ENCODE measurements at places on chromosomes 6 and 20.
A peak's percentile ranks its signal among the peaks of the same experiment; 100 is the strongest.

- DNase-seq: no peak
These were observed 174.2 kb upstream of the THBS2 start for GRCh38 chr6:169427856-169428255.

- no peak for DNase-seq
These were observed 713.4 kb downstream of the CD109 start for GRCh38 chr6:74409447-74409846.

DNA sequence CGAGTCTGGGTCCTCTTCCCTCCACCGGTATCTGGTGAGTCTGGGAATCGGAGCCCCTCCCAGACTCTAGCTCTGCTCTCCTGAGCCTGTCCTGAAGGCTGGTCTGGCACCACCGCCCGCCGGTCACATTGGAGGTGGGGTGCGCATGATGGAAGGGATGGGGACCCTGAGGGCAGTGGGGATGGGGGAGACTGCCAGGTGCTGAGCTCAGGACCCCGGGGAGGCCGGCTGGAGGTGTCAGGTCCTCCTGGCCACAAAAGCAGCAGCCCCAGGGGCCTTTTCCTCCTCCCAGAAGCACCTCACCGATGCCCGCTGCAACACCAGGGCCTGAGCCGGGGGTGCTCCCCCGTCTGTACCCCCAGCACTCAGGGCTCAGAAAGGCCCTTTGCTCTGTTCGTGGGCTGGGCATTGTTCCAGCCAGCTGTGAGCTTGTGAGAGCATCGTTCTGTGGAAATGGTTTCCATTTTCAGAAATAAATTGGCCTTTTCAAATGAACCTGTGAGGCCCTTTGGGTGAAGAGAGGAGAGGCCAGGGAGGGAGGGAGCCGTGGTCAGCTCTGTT, 2.5 kb upstream of the NPBWR2 start:
- no peak for DNase-seq

DNA sequence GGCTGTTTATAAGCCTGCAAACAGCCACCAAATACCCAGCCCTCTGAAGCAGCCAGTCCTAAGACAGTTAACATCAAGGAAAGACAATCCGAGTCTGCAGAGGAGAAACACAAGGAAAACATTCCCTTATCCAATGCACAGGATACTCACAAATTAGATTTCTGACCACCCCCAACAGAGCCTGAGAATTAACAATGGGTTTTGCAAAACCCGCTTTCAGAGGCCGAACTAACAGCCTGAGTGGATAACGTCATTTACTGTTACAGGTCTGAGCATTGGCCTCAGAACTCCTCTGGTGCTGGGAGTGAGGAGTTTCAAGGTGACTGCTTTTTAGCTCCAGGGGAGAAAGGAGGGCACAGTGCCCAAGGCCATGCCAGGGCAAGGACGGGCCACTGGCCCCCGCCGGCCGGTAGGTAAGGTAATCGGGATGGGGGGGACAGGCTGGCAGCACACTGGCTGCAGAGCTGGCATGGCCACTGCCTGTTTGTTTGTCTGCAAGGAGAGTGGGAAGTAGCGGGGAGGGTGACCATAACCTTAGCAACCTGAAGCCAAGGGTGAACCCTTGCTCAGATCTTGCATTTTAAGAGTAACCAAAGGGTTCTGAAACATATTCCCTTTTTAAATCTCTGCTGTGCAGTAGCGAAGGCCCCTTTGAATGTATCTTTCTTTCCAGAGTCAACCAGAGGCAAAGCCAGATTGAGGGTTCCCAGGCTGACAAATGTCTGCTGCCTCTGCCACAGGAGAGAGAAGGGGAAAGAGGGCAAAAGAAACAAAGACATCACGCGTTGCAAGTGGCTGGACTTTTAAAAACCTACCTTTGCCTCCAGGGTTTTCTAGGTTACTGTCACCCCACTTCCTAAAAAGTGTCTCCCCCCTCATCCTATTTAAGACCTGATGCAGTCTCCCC, 3.9 kb downstream of the ZMYND8 start:
- peak; percentile 26 for DNase-seq

DNA sequence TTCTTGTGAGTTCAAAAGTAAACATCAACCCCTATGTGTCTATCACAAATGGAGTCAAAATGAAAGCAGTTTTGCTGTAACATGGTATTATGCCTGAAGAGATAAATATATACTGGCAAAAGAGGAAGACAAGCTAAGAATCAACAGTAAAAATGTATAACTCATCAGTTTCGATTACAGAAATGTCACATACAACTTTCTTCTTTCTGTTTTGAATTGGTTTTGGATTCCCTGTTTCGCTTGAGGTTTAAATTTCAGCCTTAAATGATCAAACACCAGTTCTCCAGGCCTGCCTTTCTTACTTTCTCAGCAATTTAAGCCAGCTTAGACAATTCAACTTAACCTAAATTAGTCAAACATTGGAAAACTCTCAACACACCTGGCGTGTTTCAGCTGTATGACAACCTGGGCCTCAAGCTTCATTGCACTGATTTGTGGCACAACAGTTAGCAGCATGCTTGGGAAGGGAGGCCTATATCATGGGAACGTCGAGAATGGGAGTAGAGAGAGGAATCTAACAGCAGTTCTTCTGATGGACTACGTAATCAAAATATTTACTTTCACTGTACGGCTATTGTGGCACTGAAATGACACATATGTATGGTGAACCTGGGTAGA, 51.9 kb upstream of the MARCKS start:
- peak; percentile 32 for DNase-seq

DNA sequence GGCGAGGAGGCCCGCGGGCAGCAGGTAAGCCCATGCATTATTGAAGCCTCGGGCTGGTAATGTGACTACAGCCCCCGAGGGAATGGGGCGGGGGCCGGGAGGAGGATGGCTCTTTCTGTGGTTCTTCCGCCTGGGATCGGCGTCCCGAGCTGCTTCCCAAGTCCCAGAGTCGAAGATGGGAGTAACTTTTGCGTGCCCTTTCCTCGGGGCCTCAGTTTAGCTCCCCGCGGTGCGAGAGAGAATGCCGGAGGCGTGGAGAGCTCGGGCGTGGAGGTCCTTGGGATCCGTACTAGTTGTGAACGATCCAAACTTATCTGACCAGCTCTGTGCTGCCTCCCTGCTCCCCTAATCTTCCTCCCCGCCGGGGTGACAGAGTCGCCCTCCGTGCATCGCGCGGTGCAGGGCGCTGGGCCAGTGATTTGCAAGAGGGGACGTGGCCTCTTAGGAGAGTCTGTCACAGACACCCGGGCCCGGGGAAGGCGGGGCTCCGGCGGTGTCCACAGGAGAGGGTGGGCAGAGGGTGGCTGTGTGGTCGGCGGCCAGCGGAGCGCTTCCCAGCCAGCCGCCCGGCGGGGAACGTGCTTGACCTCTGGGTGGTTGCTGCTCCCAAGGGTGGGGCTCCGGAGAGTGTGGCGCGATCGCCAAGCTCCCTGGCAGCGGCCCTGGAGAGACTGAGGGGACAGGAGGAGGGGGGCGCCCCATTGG, 815 bp downstream of the UTRN start:
- no peak for DNase-seq

DNA sequence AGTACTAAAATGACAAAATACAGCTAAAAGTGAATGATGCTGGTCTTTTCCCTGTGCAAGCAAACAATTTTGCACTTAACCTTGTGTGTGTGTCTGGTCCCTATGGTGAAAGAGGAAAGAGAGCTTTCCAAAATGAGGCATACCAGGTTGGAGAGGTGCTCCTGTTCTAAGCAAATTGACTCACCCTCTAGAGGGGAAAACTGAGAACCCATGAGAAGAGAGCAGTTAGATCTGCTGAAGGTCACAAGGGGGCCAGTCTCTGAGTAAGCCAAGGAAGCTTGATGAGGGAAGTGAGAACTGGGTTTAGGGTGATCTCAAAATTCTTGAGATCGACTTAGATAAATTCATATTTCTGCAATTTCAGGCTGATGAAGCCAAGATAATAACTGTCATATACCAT, 157.5 kb upstream of the TBX18 start:
- no peak for DNase-seq

DNA sequence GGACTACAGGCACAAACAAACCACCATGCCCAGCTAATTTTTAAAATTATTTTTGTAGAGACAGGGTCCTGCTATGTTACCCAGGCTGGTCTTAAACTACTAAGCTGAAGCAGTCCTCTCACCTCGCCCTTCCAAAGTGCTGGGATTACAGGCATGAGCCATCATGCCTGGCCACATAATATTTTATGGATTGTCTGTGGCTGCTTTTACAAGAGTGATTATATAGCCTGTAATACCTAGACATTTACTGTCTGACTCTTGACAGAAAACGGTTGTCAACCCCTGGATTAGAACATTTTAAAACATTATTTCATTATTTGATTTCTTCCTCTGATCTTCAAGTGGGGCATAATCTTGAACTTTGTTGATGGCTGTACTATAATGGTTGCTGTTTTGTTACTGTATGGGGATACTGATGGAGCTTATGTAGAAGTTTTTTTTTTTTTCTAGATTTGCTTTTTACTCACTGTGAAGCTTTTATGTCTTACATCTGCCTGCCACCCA, 14.3 kb downstream of the PARD6B start:
- DNase-seq: no peak

DNA sequence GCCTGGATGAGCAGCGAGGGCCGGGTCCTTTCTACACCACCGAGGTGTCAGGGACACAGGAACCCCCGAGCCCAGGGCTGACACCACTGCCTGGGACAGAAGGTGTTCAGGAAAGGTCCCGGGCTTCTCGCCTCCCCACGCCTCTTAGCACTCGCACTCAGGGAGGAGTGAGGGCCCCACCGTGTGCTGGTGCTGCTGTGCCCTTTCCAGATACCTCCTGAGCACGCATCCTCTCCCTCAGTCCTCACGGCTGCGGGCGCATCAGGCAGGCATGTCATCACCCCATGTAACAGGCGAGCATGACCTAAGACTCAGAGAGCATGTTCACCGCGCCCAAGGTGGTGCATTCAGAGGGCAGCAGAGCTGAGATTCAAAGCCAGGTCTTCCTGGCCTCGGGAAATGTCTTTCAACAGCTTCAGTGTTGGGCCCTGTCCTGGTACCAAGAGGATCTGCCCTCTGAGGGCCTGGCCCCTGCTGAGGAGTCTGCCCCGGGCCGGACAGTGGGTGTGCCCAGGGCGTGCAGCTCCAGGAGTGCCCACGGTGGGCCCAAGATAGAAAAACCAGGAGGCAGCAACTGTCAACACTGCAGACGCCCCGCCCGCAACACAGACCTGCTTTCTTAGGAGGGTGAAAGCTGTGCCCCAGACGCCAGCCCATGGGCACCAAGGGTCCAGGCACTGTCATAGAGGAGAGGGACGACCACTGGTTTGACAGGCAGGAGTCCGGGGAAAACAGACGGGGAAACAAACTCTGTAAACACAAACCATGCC, 29.2 kb downstream of the TGM2 start:
- no peak for DNase-seq

DNA sequence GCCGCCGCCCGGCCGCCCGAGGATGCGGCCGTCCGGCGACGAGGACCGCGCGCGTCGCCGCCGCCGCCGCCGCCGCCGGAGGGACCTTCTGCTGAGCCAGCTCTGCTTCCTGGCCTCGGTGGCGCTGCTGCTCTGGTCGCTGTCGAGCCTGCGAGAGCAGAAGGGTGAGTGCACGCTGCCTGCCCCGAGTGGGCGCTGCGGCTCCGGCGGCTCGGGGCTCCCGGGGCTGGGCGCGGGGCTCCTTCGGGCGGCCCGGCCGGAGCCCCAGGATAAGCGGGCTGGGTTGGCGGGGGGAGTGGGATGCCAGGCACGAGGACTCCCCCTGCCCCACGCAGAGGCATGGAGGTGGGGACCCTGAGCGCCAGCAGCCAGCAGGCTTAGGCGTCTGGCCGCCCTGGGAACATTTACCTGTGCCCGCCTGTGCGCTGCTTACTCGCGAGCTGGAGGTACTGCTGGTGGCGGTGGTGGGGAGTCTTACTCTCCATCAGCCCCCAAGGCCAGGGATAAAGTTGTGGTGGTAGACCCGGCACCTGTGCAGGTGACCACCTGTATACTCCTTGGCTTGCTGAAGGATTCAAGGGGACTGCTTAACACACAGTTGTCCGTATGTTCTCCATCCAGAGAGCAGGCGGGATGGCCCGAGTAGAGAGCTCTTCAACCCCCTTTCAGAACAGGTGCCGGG, 520 bp downstream of the SLC24A3 start:
- peak; percentile 71 for DNase-seq

GRCh38 chr20:39935901-39936300, 753.1 kb downstream of the MAFB start:
- no peak for DNase-seq

GRCh38 chr6:168506460-168506859, 65.5 kb downstream of the SMOC2 start:
- DNase-seq: peak; percentile 83

- DNase-seq: no peak
These were observed 53.0 kb upstream of the CST7 start for GRCh38 chr20:24895898-24896658.

Data from NCI-H2081 (cell line).